Nephron progenitor cell (in vitro differentiated cells): ENCODE measurements at places on chromosomes 1 and 21.

DNA sequence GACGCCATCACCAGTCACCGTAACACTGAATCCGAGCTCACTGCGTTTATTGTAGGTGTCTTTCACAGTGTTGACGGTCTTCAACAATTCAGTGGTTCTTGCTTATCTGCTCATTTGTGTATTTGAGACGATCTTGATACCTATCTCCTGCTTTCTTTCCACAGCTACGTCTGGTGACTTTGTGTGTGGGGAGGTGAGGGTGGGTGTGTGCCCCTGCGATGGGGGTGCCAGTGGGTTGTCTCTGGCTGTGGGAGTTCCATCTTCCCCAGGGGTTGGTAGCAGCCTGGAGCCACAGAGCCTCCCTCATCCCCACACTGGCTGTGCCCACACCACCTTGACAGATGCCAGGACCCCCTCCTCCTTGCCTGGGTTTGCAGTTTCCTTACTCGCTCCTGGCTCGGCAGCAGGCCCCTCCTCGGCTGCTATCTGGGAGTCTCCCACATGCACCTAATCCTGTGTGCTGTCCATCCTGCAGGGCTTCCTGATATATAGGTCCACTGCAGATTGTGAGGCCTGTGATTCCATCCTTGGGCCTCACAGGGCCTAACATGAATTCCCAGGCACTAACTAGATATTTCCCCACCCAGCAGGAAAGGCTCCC is 6.3 kb upstream of the PARP1 start:
- peaks cover 15% of the 10 kb centered on the region for H3K27me3 ChIP-seq
- H3K27ac ChIP-seq = no peak overlapping the region
- H3K4me3 ChIP-seq = no peak overlapping the region

DNA sequence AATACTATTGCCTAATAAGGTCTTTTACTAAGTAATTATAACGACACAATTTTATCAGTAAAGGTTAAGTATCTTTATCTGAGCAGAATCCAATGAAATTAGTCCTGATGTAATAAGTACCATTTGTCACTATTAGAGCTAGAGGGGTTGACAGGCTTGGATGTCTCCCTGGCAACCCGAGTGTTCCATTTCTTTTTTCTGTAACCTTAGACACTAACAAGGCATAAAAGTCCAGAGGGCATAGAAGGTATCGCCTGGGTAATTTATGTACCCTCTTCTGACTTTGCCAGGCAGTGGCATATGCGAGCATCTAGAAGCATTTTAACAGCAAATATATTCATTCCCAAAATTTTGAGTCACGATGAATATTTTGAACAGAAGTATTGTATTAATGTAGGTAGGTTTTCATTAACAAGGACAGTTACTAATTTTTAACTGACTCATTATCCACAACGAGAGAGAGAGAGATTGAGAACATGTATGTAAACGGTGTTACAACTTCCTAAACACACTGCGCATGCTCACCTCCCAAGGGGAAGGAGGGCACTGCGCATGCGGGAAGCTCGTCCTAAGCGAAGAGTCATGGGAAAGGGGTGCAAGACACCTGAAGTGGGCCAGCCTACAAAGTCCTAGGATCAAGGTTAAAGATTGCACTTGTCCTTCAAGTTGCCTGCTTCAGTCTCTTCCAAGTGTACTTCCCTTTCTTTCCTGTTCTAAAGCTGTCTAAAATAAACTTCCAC is 423.9 kb downstream of the DSCAM start:
- no peak overlapping the region for H3K27ac ChIP-seq
- H3K4me1 ChIP-seq = peaks cover 23% of the 10 kb centered on the region
- H3K4me3 ChIP-seq = no peak overlapping the region
- H3K36me3 ChIP-seq = peaks cover 17% of the 10 kb centered on the region
- H3K27me3 ChIP-seq = peaks cover 6% of the 10 kb centered on the region

GRCh38 chr1:236117710-236118109 is 24.6 kb upstream of the GPR137B start:
- H3K27me3 ChIP-seq = peaks cover 13% of the 10 kb centered on the region
- no peak overlapping the region for H3K27ac ChIP-seq
- no peak overlapping the region for H3K4me3 ChIP-seq
- peaks cover 30% of the 10 kb centered on the region for H3K4me1 ChIP-seq
- H3K36me3 ChIP-seq = no peaks in the 10 kb centered on the region

DNA sequence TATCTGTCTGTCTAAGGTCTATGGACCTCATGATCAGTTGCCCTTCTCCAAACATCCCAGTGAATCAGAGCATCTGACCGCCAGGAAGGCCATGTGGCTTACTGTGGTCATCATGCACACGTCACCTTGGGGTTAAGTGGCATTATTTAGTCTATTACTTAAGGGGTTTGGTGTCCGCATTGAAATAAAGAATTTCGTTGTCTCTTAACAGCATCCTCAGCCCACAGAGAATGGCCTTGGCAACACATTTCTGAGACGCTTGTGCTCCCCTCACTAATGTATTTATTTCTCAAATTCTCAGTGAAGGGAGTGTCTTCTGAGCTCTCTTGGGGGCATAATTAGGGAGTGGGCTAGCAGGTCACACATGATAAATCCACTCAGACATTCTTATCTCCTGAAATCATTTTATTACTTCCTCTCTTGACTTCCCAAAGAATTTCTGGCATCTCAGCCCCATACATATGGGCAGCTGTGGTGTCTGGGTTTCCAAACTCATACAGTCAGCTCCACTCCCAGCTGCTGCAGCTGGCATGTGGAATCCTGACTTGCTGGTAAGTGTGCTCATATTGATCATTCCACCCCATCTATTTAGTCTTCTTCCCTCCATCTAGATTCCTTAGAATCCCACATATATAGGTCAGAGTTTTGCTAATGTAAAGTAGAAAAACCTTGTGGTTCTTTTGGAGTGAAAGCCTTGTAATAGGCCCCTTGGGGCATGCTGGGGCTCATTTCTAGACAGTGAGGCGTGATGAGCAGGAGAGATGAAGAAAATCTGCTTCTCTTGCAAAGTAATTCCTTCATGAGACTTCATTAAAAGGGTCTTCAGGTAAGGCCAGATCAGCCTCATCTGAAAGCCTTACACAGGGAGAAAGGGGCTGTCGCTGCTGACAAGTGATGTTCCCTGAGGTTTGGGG is 110.5 kb downstream of the HHAT start:
- no peaks in the 10 kb centered on the region for H3K27me3 ChIP-seq
- H3K27ac ChIP-seq = no peak overlapping the region
- H3K36me3 ChIP-seq = no peaks in the 10 kb centered on the region
- H3K4me1 ChIP-seq = peaks cover 6% of the 10 kb centered on the region
- H3K4me3 ChIP-seq = no peak overlapping the region

DNA sequence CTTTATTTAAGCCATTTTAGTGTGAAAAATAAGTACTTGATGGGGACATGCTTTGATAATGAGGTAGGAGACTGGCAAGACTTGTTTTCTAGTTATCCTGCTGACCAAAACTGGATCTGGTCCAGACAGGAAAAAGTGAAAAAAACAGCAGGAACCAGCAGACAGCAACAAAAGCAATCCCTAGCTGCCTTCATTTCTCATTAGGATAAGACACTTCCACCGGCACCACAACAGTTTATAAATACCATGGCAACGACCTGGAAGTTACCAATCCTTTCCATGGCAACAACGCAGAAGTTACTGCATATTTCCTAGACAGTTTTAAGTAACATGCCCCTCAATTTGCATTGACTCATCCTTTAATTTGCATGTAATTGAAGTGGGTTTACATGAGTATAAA is 993.8 kb upstream of the NCAM2 start:
- no peaks in the 10 kb centered on the region for H3K36me3 ChIP-seq
- H3K4me3 ChIP-seq = no peak overlapping the region

- H3K27ac ChIP-seq = no peak overlapping the region
- DNase-seq = peak; percentile 70
- peaks cover 6% of the 10 kb centered on the region for H3K36me3 ChIP-seq
- peaks cover 12% of the 10 kb centered on the region for H3K27me3 ChIP-seq
- H3K4me3 ChIP-seq = peak overlapping the region; percentile 91
These were observed 465 bp downstream of the HUNK start for GRCh38 chr21:31873275-31873695.

DNA sequence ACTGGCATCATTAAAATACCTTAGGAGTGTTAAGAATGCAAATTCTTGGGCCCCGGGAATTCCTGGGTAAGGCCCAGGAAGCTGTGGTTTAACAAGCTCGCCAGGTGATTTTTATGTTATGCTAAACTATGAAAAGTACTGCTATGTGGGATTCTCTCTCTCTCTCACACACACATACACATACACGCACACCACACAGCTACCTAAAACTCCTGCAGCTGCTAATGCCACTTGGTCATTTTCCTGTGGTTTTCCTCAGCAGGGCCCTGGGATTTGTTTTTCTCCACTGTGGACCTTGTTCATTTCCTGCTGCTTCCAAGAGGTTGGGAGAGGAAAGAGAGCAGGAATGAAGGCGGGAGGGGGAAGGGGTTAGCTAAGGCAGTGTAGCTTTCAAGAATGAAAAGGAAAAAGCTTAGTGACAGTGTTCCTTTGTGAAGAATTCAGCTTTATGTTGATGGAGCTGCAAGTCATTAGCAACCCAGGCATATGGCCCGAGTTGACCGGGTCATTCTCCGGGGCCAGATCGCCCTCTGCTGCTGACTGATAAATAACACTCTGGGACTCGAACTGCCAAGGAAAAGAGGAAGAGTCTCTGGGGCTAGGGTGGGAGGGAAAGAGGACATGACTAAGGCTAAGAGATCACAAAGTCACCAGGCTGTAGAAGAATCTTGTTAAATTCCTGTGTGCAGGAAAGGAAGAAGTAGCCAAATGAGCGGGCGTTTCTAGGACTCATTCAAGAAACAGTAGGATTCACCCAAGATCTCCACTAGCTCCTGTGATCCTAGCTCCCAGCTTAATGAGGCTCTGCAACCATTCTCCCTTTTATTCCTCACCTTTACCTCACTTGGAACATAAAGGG is 30.5 kb upstream of the LRIG2 start:
- H3K4me1 ChIP-seq = peaks cover 59% of the 10 kb centered on the region
- peak overlapping the region; percentile 97 for H3K27ac ChIP-seq
- no peak overlapping the region for H3K4me3 ChIP-seq
